ENCODE measurements at places on chromosomes 7 and 10.

GRCh38 chr7:12596225-12596790 lies 25.8 kb downstream of the SCIN start:
- no peak for DNase-seq

DNA sequence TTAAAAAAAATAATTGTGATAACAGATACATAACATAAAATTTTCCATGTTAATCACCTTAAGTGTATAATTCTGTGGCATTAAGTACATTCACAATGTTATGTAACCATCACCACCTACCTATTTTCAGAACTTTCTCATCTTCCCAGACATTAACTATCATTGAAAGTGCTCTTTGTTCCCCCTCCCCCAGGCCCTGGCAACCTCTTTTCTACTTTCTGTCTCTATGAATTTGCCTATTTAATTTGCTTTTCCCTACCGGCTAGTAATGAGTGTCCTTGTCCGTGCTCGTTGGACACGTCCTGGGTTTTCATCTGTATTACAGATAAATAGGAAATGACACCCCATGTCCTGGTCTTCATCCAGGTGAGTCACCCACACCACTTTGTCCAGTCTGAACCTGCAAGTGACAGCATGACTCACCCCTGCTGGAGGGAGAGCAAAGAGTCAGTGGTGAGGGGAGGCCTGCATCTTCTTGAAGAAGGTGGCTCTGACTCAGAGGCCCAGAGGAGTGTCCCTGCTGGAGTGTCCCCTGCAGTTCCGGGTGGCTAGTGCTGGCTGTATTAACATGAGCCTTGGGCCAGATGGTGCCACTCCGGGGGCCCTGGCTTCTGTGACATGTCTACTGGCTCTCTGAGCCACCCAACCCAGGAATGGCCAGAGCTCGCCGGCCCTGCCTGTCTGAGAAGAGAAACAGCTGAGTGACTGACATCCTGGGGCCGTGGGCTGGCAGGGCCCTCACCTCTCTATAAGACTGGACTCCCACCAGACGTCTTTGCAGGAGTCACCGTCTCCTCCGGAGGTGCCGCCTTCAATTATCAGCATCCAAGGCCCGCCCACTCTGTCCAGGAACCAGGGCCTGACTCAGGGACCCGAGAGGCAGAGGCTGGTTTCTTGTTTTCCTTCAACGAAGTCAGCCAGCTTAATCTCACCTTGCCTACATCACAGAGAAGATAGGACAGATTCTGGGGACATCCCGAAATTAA lies 503.2 kb upstream of the MKI67 start:
- DNase-seq = no peak

DNA sequence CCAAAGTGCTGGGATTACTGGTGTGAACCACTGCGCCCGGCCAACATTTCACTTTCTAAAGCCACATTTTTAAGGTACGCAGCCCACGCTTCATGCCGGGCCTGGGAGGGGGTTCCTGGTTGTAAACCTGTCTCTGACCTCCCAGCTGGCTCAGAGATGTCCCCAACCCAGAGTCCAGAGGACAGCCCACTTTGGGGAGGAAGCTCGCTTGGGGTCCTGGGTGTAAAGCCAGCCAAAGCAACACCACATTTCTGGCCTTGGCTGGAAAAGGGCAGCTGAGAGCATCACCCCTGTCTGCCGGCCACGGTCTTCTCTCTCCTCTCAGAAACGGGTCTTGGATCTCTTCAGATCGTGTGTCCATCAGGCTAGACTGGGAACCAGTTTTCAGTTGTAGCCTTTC lies 23.9 kb upstream of the PITRM1 start:
- DNase-seq = no peak

DNA sequence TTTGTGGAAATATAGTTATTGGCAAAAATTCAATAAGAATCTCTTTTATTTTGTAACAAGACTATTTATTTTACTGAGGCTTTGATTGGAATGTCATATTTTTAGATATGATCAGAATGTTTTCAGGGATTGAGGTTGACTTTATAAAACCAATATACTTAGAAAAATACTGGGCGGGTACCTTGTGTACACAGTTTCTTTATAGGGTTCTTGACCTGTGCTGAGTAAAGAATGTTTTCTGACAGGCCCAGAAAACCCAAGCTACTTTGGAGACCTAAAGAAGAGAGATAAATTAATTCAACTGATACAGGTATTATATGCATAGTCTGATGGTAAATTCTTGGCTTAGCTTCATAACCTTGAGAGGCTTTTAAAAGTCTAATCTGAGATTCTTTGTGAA lies 23.9 kb upstream of the SPAM1 start:
- DNase-seq = no peak

- no peak for DNase-seq
Observed at GRCh38 chr10:31134311-31134952, 102.8 kb upstream of the ZNF438 start.

DNA sequence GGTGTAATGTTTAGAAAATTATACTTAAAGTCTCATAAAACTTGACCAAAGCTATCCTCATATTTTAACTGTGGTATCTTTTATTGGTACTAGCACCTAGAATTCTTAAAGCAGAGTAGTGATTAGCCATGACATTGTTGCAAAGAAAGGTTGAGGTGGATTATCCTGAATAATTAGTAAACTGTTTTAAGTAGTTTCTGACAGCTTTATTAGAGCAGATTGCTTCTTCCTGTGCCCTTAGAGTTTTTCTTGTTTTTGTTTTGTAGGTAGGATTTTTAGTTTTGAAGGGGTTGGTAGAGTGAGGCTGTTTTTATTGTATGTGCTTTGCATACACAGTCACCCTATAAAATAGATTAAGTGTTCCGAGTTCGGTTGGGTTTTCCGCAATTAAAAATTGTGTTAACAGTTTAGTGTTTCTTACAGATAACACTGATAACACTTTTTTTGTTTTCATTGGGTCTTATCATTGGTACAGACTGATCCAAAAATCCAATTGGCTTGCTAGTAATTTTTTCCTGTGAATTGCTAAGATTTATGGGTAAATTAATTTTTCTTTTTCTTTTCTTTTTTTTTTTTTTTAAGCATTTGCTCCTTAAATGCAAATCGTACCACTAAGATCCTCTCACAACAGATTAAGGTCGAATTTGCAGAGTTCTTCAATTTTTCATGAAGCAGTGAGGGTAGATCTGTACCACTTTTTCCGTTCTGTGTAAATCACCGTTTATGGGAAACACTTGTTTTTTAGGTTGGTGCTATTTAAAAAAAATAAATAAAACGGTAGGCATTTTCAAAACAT lies 2.1 kb upstream of the PBLD start:
- DNase-seq = no peak

- DNase-seq = no peak
Observed at GRCh38 chr7:129796186-129796775, 156.5 kb downstream of the UBE2H start.

- no peak for DNase-seq
Observed at GRCh38 chr10:16929069-16929468, 111.8 kb upstream of the RSU1 start.

Measured in stimulated activated CD4-positive, alpha-beta T cell treated with anti-CD3 and anti-CD28 coated beads, Interleukin-1b, Interleukin-23, amount 100 ng/mL, for 1 hour (primary cell).